ENCODE measurements at places on chromosomes 11 and 22. TPM values are rescaled to one million over a fixed set of nuclear protein-coding genes. Genes with fewer than 3 reads are reported as not detected.

The PAX6 gene
- total RNA-seq, result 2.7 TPM

DNA sequence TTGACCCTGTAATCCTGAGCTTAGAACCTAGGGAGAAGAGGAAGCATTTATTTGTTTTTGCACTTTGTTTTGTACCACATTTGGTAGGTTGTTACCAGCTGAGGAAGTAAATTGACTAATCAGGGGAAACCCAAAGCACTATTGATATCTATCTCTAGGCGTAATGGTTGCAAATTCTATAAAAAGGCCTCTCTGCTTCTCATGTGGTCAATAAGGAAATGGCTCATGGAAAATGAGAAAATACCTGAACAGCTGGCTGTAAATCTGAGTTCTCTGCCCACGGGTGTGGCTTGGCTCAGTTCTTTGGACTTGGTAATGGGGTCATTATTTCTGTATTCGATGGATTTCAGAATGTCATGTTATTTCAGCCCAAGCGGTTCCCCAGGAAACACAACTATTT is 42.4 kb downstream of the BARX2 start:
- no peak overlapping the region for H3K4me3 ChIP-seq
- no peaks in the 10 kb centered on the region for H3K27me3 ChIP-seq
- no peaks in the 10 kb centered on the region for H3K36me3 ChIP-seq
- no peak overlapping the region for H3K27ac ChIP-seq
- H3K4me1 ChIP-seq, result peaks cover 11% of the 10 kb centered on the region

The ISX gene
- total RNA-seq, result not detected

DNA sequence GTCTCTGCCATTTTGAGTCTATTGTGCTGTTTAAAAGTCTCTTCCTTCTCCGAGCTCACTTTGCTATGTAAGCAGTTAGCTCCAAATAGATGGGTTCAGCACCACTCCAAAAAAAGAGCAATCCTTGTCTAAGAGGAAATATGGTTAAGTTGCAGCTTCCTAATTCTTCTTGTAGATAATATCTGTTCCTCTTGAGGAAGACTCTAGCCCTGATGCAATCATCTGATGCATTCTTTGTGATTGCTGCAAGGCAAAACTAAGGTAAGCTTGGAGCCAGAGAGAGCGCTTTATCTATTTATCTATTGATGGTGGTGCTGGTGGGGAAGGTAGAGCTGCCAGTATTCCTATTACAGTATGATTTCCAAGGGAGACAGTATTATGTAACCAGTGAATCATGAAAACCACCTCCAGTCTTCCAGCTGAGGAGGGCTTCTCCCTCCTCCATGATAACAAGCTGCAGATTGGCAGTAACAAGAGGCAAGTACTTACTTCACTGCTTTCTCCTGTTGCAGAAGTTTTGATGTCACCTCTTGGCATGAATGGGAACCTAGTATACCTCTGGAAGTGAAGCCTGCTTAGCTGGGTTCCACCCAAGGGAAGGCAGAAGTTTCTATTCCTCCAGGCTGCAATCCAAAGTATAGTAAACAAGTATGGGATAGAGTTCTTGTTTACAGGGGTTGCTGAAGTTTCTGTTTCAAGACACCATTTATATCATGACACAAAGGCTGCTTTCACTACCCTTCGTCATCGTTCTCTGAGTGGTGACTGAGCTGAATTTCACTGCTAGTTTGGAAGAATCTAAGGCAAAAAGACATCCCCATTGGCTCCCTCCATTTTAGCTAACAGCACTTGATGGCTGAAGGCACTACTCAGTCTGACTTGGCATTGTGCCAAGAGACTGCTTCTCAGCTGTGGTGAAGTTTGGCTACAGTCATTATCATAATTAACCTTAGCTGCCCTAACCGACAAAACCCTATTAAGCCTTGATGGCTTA is 49.7 kb downstream of the FDX1 start:
- H3K4me1 ChIP-seq, result peaks cover 14% of the 10 kb centered on the region
- H3K27ac ChIP-seq, result no peak overlapping the region

DNA sequence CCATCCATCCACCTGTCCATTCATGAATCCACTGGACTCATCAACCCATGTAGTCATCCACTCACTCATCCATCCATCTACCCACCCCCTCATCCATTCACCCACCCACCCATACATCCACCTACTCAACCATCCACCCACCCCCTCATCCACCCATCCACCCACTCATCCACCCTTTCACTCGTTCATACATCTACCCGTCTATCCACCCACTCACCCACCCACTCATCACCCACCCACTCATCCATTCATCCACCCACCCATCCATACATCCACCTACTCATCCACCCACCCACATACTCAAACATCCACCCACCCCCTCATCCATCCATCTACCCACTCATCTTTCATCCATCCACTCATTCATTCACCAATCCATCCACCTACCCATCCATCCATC is 37.7 kb downstream of the RTL6 start:
- no peak for DNase-seq
- H3K27ac ChIP-seq, result no peak overlapping the region
- no peak overlapping the region for H3K4me3 ChIP-seq
- H3K27me3 ChIP-seq, result peaks cover 1% of the 10 kb centered on the region
